ENCODE measurements at places on chromosomes 6 and 20.
A peak's percentile ranks its signal among the peaks of the same experiment; 100 is the strongest.

GRCh38 chr20:60485012-60485760 is 527.0 kb downstream of the CDH26 start:
- no peak for DNase-seq

GRCh38 chr6:52617087-52617486 is 40.2 kb upstream of the TRAM2 start:
- DNase-seq, result no peak

DNA sequence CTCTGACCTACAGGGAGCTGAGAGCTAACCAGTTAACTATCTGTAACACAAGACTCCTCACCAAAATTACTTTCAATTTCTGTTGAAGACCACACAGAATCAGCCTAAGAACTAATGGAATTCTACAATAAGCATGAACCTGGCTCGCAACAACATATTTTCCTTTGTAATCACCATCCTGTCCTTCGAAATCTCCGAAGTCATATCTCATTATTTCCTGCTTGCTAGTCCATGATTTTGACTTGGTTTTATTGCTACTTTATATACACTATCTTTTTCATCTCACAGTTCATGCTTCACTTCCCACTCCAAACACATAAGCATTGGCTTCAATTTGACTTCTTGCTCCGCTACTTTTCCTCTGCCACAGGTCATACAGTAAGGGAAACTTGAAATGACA is 405.8 kb upstream of the FKBP1C start:
- no peak for DNase-seq

GRCh38 chr6:15218401-15218800 is 27.5 kb upstream of the JARID2 start:
- no peak for DNase-seq

DNA sequence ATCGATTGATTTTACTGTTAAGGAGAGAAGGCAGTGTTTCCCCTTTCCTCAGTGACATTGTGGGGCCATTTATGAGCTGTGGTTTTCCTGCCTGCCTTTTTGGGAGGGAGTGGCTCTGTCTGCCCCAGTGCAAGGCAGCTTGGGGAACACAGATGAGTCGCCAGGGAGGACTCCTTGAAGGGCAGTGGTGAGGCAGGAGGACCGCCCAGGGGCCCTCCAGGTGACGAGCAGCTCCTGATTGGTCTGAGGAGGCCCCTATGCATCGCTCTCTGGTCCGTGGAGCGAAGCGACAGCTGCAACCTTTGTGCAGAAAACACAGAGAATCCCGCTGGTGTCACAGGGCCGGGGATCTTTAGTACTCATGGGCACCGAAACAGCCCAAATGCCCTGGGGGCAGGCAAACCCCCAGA is 100.3 kb downstream of the TMEM242 start:
- DNase-seq, result no peak

- DNase-seq, result no peak
These were observed 46.4 kb downstream of the PTPRA start for GRCh38 chr20:2919518-2920245.

GRCh38 chr20:43960231-43960630 is 45.6 kb downstream of the TOX2 start:
- DNase-seq, result no peak

DNA sequence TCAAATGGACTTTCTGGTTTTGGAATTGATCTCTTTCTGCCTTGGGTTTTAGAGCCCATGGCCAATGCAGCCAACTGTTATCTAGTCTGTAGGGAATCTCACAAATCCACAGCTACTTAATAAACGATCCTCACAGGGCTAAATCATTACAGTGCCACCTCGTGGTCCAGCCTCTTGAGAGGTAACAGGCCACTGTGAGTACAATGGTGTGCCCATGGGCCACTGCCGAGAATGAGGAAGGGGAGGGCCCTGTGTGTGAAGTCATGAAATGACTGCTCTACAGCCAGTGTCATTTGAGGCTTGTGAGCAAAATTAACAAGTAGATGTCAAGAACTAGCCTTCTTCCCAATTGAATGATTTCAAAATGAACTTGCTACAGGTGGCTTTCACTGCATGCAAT is 54.3 kb upstream of the GMPR start:
- DNase-seq, result peak; percentile 38

- no peak for DNase-seq
These were observed 77.6 kb upstream of the GGTLC1 start for GRCh38 chr20:24066076-24066700.

DNA sequence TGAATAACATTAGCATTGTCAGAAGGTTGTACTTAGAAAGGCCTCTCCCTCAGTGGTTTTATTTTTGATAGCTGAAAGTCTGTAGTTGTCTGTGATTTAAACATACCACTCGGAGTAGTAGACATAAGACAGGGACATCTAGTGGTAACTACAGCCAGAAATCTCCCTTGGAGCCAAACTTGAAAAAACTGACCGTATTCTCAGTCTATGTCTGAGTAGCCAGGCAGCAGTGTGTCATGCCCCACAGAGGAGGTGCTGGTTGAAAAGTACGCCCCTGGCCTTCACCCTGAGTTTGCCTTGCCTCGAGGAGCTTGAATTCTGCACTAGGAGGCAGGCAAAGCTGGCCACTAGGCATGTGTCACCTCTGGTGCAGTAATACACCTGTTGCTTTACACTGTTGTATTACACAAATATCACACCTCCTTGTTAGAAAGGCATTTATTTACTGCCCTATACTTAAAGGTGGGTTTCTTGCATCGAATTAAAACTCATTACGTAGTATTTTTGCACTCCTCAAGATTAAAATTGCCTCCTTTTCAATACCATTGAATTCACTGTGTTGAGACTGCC is 20.8 kb downstream of the ZBTB2 start:
- peak; percentile 12 for DNase-seq

DNA sequence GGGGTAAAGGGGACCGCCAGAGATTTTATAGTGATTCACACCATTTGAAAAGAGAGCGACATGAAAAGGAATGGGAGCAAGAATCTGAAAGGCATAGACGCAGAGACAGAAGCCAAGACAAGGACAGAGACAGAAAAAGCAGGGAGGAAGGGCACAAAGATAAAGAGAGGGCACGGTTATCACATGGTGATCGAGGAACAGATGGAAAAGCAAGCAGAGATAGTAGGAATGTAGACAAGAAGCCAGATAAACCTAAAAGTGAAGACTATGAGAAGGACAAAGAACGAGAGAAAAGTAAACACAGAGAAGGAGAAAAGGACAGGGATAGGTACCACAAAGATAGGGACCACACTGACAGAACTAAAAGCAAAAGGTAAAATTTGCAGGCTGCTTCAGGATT is 77.7 kb downstream of the PHF3 start:
- no peak for DNase-seq

- DNase-seq, result no peak
These were observed 86.1 kb upstream of the CD83 start for GRCh38 chr6:14031516-14031915.

- no peak for DNase-seq
These were observed 3.4 kb downstream of the AHCY start for GRCh38 chr20:34299556-34300255.

DNA sequence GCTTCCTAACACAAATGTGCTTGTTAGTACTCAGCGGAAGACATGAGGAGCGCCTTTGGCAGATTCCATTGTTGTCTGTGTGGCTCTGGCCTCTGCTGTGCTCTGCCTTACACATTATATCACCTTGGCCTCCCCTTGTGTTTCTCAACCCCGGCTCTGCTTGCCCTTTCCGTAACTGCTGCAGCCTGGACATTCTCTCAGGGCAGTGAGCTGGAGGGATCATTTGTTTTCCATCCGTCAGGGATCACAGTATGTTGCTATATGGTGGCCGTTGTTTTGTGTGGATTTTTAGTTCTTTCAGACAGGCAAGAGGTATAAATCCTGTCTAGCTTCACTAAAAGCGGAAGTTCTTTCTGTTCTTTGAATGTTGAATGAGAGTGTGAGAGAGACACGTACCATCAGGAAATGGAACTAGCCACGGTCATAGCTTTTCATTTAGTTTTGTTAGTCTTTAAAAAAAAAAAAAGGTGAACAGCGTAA is 175.1 kb downstream of the JARID2 start:
- no peak for DNase-seq

DNA sequence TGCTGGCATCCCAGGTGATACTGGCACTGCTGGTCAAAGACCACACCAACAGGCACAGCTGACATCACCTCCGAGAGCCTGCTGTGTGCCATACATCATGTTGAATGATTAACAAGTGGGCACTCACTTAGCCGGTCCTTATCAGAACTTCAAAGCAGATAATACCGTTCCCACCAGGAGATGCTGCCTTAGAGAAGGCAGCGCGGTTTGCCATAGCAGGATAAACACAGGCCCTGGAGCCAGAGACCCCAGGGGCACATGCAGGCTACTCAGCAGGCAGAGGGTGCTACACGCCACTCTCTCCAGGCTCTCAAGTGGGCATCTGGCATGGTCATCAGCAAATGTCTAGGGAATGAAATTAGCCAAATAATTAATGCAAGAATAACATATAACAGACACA is 86.5 kb upstream of the CST7 start:
- DNase-seq, result no peak

GRCh38 chr6:75478929-75479328 is 14.7 kb downstream of the FILIP1 start:
- DNase-seq, result no peak

DNA sequence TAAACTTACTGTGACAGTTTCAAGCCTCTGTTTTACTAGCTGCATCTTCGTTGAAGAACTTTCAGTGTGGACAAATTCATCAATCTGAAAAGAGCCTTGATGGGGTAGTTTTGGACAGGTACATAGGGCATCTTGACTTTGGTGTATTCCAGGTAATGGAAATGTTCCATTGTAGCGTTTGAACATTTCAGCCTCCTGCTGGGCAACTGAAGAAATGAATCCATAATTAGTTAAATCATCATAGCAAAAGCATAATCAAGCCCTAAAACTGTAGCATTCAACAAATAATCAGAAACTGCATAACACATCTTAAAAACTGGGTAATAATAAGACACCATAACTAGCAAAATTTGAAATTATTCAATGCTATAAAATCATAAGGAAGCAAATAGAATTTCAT is 86.2 kb downstream of the AHI1 start:
- no peak for DNase-seq

DNA sequence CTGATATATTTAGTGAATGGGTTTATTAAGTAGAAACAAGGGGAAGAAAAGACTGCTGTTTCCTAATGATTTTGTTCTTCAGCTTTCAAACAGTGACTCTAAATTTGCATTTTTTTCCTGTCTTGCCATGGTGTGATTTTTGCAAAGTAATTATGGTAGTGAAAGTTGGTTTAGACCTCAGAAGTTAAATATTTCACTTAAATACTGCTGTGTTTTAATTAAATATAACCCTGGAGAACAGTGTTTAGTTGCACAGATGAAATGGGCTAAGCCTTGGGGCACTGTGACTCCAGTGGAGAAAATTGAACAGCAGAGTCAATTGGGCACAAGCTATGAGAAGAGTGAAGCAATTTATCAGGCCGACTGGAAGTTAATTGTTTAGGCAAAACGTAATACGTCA is 111.1 kb upstream of the MCHR2 start:
- DNase-seq, result no peak

- DNase-seq, result peak; percentile 53
These were observed 27.0 kb downstream of the TRIM27 start for GRCh38 chr6:28896505-28897368.

GRCh38 chr20:951384-952169 is 35.4 kb upstream of the ANGPT4 start:
- DNase-seq, result no peak

DNA sequence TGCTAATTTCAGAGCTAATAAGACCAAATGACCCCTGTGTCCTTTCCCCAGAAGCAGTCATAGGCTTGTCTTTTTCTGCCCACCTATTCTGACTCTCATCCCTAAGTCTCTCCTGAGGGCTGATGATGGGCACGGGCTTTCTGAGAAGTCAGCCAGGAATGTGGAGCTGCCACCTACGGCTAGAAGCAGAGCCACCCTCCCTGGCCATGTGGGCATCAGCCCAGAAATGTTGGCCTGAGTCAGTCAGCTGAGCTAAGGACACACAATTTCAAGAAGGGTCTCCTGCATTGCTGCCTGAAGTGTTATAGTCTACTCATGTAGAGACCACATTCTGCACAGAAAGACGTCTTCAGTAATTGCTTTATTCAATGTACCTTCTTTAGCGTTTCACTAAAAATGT is 17.1 kb downstream of the MYLIP start:
- no peak for DNase-seq
